Stimulated activated CD4-positive, alpha-beta T cell treated with anti-CD3 and anti-CD28 coated beads, Interleukin-12 subunit alpha, Interleukin-12 subunit beta, amount 100 ng/mL, for 4 hours (primary cell): ENCODE measurements at places on chromosomes 13 and 19.

DNA sequence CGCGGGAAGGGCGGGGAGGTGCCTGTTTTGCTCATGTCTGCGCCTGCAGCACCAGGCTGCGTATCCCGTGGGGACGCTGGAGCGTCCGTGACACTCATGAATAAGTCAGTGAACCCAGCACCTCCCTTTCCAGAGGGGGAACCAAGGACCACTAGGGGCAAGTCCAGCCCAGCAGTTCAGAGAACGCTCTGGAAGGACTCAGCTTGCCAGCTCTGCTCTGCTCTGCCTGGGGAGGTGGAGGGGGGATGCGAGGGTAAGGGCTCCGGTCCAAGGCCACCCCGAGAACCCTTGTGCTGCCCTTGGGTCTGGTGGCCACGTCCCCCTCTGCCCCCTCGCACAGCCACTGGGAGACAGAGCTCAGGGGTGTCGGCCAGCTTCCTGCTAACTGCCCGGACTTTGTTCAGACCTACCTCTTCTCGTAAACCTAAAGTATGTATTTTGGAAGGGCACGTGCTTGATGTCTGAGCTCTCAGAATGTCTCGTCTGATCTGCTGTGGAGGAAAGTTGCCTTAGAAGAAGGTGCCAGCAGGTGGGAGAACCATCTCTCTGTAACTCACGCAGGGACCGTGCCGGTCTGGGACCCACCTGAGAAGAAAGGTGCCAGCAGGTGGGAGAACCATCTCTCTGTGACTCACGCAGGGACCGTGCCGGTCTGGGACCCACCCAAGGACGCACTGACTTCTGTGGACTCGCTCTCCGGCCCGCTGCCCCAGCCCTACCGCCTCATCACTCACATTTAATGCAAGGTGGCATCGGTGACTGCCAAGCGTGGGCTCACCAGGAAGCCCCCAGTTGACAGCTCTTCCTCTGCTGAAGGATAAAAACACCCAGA lies 34.1 kb downstream of the TMEM255B start:
- no peak for DNase-seq

DNA sequence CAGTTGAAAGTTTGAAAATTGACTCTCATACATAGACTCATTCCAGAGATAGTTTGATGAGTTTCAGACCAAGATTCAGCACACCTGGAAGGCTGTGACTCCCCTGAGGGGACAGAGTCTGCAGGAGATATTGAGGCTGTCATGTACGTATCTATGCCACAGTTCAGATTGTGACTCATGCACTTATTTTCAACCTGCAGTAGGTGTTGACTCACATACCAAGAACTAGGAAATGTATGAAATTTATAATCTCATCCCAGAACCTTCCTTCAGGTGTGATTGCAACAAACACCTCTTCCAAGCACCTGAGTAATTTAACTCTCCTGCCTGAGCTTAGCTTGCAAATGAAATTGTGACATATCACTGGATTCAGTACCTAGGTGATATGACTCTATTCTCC lies 64.4 kb upstream of the ZNF43 start:
- DNase-seq, result no peak

GRCh38 chr19:44142059-44142433 lies 692 bp downstream of the ZNF234 start:
- no peak for DNase-seq

DNA sequence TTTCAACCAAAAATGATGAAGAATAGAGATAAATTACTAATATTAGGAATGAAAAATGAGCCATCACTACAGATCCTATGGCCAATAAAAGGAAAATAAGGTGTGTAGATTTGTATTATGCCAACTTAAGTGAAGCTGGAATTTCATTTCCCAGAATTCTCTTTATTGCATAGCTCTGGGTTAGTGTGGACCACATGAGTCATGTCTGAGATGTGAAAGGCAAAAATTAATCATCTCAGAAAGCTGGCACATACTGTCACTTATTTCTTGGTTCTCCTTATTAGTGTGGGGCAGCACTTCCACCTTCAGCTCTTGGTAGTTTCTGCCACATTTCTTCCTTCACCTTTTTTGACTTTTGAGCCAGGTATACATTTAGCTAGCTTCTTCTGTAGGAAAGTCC lies 82.6 kb downstream of the KATNAL1 start:
- DNase-seq, result no peak

- DNase-seq, result no peak
Measured at GRCh38 chr13:75725736-75726135, 89.6 kb downstream of the LMO7 start.

DNA sequence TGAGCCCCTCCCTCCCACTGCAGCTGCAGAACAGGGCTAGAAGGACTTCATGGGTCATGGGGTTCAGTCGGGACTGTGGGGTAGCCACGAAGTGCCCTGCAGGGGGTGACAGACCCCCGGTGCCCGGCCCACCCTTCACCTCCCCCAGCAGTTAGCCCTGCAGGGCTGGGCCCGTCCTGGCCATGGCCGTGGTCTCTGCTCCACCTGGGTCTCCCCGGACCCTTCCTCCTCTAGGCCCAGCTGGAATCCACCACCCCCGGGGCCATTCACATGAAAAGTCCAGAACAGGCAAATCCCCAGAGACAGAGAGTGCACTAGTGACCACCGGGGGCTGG lies 17.3 kb downstream of the MKNK2 start:
- DNase-seq, result no peak

DNA sequence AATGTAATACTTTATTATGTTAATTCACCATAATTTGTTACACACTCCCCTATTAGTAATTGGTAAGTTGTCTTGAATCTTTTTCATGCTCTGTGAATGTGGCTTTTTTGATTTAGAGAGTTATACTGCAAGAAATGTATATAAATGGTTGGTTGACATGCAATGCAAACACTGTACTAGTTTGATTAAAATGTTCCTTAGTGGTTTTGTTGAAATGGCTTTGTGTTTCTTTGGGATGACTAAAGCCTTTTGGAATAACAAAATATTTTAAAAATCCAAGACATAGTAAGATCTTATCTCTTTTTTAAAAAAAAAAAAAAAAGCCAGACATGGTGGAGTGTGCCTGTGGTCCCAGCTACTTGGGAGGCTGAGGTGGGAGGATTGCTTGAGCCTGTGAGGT lies 10.5 kb downstream of the LAMP1 start:
- DNase-seq, result no peak

GRCh38 chr13:50227361-50227760 lies 212.1 kb downstream of the KCNRG start:
- no peak for DNase-seq

DNA sequence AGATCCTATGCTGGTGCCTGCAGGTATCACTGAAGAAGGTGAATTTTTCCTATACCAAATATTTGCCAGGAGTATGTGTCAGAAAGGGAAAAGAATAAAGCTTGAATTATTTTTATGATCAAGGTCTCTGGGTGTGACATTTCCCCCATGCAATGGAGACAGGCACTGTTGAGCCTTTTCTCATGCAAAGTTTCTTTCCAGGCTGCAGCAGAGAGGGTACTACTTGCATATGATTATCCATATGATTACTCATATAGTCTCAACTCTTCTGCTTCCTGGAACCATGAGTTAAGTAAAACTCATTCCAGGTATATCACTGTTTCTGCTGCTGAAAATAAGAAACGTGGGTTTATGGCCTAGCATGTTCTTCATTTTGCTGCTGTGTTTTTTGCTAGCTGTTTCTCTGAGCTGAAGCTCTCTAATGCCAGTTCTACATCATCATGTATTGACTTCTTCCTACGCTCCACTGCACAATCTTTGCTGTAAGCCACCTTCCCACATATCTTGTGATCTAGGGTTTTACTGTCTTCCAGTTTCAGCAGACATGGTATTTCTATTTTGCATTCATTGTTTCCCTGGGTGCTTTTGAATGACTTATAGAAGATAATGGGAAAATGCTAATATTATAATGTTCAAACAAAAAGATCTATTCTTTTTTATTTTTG lies 278.7 kb upstream of the GPC6 start:
- no peak for DNase-seq

DNA sequence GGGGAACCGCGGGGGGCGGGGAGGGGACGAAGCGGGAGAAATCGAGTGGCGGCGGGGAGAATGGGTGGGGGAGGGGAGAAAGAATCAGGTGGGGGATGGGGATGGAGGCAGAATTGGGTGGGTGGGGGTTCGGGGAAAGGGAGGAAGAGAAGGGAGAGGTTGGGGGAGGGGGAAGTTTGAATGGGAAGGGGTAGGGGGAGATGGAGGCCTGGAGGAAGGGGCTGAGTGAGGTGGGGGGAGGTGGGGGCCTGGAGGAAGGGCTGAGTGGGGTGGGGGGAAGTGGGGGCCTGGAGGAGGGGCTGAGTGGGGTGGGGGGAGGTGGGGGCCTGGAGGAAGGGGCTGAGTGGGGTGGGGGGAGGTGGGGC lies 403 bp upstream of the ADAMTS10 start:
- no peak for DNase-seq

DNA sequence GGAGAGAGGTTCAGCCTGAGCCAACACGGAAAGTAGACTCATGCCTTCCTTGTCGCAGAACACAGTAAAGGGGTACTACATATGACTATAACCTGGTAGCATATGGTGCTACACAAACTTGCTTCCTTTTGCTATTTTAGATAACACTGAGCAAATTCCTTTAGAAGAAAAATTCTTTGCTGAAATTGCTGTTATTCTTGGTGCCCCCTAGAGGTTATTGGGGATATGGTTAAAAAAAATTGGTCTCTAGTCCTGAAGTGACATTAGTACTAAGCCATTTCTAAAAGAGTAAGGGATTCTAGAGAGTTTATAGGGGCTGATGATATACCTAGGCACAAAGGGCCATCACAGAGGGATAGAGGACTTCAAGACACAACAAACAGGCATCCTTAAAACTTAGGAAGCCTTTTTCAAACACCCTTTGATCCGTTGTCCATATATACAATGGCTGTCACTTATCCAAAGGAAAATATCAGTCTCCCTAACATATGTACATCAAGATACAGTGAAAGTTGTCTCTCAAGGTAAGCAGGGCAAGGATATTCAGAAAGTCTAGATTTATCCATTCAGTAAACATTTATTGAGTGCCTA lies 13.9 kb upstream of the HS6ST3 start:
- DNase-seq, result no peak

DNA sequence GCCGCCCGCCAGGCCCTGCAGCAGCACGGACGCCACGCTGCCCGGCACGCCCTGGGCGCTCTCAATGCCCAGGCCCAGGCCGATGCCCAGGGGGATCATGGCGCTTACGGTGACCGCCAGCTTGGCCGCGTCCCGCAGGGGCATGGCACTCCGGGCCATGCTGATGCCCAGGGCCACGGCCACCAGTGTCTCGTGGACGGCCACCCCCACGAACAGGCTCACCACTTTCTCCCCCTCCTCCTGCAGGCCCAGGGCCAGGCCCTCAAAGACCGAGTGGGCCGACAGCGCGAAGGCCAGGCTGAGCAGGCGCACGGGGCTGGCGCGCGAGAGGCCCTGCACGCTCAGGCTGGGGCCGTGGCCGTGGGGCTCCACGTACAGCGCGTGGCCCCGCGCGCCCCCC lies 6.9 kb downstream of the SLC39A3 start:
- DNase-seq, result no peak

DNA sequence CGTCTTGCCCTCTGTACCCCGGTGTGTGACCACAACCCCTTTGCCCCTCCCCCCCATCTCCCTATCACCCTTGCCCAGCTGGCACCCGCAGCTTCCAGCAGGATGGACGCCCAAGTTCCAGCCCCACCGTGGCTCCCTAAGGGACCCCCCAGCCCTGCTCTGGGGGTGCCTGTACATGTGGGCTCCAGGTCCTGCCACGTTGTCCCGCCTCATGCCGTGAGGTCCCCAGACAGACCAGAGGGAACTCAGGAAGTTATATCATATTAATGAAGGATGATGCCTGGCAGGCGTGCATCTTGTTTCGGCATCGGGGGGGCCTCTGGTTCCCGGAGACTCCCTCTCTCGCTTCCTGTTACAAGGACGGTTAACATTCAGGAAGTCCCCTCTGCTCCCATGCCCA lies 1.6 kb upstream of the PTGIR start:
- no peak for DNase-seq

DNA sequence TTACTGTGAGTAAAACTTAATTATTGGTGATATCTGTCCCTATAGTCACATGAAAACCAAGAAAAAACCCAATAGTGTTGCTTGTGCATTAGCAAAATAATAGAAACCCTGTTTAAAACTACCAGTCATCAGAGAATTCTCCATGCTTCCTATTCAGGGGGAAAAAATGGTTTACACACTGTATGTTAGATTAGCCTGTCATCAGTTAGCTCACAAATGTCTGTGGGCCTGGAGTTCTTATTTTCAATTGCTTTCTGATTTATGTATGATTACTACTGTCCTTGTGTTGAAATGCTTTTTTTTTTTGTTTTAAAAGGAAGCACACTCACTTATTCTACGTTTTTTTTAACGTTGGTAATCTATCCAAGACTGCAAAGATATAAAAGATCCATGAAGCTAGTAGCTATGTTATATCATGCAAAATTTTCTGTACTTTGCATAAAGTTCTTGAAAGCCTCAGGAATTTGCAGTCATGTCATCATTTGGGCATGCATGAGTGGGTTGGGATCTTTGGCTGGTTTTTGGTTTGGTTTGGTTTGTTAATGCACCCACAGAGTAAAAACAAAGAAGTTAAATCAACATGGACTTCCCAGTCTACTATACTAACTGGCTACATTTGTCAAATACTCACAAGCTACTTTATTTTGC lies 25.9 kb downstream of the RXFP2 start:
- no peak for DNase-seq

DNA sequence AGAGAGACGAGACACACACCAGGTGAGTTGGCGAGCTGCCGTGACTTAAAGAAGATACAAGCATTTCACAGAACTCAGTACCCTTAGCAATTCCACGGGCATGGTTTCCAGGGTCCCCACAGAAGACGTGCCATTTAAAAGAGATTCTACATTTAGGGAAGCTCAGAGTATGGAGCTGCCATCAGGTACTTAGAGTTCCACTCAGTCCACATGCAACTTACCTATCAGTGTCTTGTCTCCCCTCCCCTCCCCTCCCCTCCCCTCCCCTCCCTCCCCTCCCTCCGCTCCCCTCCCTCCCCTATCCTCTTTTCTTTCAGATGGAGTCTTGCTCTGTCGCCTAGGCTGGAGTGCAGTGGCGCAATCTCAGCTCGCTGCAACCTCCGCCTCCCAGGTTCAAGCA lies 12.2 kb downstream of the ZNF30 start:
- no peak for DNase-seq

DNA sequence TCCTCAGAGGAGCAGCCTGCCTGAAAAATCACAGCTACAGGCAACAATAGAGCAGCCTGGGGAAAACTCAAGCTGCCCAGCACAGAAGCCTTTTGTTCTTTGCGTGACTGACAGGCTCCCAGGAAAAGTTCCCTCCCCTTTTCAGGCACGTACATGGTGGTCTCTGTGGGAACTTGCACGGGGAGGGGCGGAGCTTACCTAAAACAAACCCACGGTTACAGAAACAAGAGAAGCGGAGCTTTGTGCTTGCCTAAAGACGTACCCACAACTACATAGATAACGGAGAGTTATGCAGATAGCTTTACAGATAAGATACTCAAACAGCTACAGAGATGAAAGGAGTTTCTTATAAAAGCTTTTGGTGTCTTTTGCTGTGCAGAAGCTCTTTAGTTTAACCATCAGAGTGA lies 11.4 kb downstream of the ETFB start:
- no peak for DNase-seq

DNA sequence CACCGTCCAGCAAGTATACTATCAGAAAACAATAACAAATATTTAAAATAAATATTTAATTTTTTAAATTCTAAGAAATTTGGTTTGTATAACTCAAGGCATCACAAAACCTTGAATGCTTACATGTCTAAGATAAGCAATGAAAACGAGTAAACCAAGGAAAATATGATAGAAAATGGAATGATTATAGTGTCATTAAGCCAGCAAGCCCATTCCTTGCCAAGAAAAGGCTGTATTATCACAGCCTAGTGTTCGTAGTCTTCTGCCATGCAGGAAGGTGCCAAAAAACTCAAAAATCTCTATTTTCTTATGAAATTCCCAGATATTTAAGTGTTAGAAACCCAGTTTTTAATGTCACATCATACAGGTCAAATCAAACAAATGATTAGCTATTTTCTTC lies 136.4 kb downstream of the STOML3 start:
- no peak for DNase-seq
